ENCODE measurements at places on chromosomes 2 and 18. TPM values are rescaled to one million over a fixed set of nuclear protein-coding genes. Genes with fewer than 3 reads are reported as not detected.

The MARCHF4 gene
- 0.15 TPM for total RNA-seq

The SLC23A3 gene
- total RNA-seq = 3.8 TPM

The PSMA8 gene
- 0.15 TPM for total RNA-seq

The POTEI gene
- total RNA-seq = not detected

The RNF103 gene
- 27.4 TPM for total RNA-seq

DNA sequence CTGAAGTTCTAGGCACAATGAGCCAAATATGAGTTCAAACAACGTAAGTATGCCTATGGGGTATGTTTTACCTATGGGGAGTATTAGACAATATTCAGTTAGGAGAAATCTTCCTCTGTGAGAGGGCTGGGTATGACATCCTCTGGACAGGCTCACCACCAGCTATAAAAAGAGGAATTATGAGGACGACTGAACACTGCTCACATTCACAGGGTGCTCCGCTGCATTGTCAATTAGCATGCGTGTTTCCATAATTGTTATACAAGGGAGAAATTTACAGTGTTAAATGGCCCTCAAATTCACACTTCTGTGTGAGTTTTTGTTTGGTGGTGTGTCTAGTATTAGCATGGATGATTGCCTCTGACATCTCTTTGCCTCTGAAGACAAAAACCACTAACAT, 700.4 kb downstream of the BCL11A start:
- no peak overlapping the region for H3K4me3 ChIP-seq
- DNase-seq = no peak
- H3K27me3 ChIP-seq = no peaks in the 10 kb centered on the region
- no peaks in the 10 kb centered on the region for H3K4me1 ChIP-seq
- H3K27ac ChIP-seq = no peak overlapping the region

- no peak overlapping the region for H3K4me3 ChIP-seq
- no peaks in the 10 kb centered on the region for H3K36me3 ChIP-seq
- H3K4me1 ChIP-seq = no peaks in the 10 kb centered on the region
- DNase-seq = peak; percentile 9
These were observed 39.4 kb upstream of the RND3 start for GRCh38 chr2:150526827-150527226.

DNA sequence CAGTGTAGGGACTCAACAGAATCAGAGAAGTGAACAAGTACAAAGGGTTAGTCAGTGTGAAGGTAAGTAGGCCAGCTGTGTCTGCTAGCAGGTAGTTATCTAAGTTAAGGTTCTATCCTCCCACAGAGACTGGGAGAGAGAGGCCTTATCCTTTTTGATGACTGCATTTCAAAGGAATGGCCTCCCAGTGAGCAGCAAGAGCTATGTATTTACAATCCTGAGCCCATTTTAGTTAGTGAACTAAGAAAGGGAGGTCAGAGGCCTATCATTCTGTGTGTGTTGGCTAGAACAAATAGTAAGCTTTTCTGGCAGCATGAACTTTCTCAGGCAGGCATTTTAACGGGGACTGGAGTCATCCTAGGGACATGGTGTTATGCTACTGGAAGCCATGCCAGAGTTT, 182.9 kb downstream of the VWC2L start:
- H3K4me1 ChIP-seq = no peaks in the 10 kb centered on the region
- H3K4me3 ChIP-seq = no peak overlapping the region
- H3K36me3 ChIP-seq = no peaks in the 10 kb centered on the region
- no peaks in the 10 kb centered on the region for H3K27me3 ChIP-seq
- H3K27ac ChIP-seq = no peak overlapping the region
- no peak for DNase-seq

DNA sequence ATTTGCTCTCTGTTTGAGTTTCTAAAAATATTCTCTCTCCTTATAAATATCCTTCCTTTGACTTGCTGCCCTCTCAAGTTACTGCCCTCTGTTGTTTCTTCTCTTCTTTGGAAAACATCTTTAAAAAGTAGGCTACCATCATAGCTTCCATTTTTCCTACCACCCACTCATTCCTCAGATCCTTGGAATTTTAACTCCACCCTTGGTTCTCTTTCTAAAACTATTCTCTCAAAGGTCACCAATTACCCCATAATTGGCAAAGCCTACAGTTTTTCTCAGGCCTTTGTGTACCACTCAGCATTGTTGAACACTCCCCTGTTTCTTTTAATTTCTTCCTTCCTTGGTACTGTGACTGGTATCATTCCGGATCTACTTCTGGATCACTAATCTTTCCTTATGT, 43.0 kb upstream of the ITGAV start:
- no peak overlapping the region for H3K4me3 ChIP-seq
- DNase-seq = no peak
- no peaks in the 10 kb centered on the region for H3K36me3 ChIP-seq

DNA sequence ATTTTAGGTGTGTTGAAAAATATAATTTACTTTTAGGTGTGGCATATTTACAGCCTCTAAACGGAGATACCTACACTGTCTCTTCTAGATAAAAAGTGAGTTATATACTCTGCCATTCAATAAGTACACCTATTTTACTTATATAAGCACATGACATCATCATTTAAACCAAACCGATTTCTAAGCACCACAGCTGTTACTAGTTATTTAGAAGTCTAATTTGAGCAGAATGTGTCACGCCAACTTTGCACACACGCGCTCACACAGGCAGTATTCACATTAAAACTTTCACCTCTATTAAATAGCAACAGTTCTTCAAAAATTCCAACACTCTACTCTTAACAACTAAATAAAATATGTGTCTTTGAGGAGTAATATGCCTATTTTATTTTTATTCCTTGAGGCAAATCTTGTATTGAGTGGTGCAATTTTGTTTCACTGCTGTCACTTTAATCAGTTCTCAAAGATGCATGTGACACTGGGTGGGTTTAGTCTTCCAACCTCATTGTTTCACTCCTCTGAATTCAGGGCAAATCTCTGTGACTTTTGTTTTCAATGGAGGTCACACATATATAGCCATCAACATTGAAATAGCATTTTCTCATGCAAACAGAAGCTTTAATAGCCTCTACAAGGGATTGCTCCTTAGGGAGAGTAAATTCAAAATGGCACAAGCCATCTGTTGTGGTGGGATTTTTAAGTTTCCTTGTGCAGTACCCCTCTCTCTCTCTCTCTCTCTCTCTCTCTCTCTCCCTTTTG, 721.0 kb downstream of the PLCL1 start:
- no peak for DNase-seq
- H3K4me1 ChIP-seq = no peaks in the 10 kb centered on the region
- H3K27ac ChIP-seq = no peak overlapping the region

DNA sequence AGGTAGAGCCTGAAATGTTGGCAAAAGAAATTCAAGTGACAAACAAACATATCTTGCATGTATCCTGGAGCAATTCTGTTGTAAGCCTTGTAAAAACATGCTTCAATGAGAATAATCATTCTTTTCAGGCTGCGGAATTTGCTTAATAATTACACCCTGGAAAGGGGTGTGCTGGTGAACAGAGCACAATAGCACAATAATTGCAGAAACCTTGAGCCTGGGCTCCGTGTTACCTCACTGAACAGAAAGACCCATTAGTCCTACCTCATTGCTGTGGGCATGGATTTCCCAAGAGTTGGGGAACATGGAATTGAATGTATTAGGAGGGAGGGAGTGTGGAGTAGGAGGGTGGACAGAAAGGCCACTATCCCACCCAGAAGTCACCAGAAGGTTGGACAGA, 168.0 kb upstream of the ALKAL2 start:
- no peaks in the 10 kb centered on the region for H3K27me3 ChIP-seq
- H3K36me3 ChIP-seq = no peaks in the 10 kb centered on the region
- H3K4me1 ChIP-seq = no peaks in the 10 kb centered on the region
- H3K27ac ChIP-seq = no peak overlapping the region
- DNase-seq = no peak
- no peak overlapping the region for H3K4me3 ChIP-seq

- peak overlapping the region; percentile 65 for H3K4me3 ChIP-seq
- no peak for DNase-seq
- H3K36me3 ChIP-seq = no peaks in the 10 kb centered on the region
- H3K4me1 ChIP-seq = peaks cover 25% of the 10 kb centered on the region
- peak overlapping the region; percentile 73 for H3K27ac ChIP-seq
These were observed 80.7 kb upstream of the LDLRAD4 start for GRCh38 chr18:13137670-13138419.

DNA sequence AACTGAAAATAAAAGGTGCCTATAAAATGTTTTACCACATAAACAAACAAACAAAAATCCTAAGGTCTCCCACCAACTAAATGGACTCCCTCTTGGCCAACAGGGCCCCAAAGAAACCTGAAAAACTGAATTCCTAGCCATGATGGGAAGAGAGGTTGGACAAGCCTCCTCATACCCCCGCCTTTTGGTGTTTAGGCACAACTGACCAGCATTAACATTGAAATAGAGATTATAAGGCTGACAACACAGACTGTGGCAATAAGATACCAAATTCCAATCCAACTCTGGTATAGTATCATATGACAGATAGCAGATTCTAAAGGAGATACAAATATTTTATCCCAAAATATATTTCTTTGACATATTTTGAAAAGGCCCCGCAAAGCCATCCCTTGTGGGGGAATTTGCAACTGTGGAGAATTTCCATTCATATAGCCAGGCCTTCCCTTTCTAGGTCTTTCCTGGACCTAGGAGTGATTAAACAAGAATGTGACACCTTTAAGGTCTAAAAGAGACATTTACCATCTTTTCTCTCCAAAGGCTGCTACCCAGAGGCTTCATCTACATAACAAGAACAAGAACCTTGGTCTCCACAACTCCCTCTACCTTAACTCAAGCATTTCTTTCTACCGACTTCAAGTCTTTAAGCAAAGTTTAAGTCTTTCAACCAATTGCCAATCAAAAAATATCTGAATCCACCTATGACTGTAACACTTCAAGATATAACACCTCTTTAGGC, 80.0 kb downstream of the CHN1 start:
- no peak overlapping the region for H3K27ac ChIP-seq
- no peak for DNase-seq
- no peak overlapping the region for H3K4me3 ChIP-seq
- no peaks in the 10 kb centered on the region for H3K27me3 ChIP-seq
- no peaks in the 10 kb centered on the region for H3K36me3 ChIP-seq
- H3K4me1 ChIP-seq = no peaks in the 10 kb centered on the region

DNA sequence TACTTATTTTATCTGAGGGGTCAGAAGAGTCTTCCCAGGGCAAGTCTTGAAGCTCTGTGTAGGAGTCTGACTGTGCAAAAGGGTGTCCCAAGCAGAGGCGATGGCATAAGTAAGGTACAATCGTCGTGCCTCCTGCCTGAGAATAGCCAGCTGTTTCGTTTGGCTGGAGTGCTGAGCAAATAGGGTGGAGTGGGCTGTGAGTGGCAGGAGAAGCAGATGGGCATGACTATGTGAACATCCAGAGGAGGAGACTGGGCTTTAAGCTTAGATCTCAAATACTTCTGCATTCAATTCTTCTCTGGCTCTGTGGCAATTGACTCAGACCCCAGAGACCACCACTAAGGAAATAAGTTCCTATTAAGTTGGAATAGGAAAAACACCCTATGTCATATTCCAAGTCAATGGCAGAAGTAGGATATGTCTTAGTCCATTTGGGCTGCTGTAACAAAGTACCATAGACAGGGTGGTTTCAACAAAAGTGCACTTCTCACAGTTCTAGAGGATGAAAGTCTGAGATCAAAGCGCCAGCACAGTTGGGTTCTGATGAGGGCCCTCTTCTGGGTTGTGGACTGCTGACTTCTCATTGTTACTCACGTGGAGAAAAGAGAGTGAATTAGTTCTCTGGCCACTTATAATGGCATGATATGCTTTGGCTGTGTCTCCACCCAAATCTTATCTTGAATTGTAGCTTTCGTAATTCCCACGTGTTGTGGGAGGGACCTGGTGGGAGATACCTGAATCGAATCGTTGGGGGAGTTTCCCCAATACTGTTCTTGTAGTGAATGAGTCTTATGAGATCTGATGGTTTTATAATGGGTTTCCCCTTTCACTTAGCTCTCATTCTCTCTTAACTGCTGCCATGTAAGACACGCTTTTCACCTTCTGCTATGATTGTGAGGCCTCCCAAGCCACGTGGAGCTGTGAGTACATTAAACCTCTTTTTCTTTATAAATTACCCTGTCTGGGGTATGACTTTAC, 120.2 kb downstream of the LPIN1 start:
- no peak overlapping the region for H3K4me3 ChIP-seq
- H3K27ac ChIP-seq = no peak overlapping the region
- H3K36me3 ChIP-seq = no peaks in the 10 kb centered on the region
- DNase-seq = no peak
